ENCODE measurements at places on chromosomes 12 and 14. TPM values are rescaled to one million over a fixed set of nuclear protein-coding genes. Genes with fewer than 3 reads are reported as not detected.

GRCh38 chr12:41277946-41278267 lies 89.8 kb downstream of the PDZRN4 start:
- H3K4me3 ChIP-seq: no peak overlapping the region
- no peaks in the 10 kb centered on the region for H3K27me3 ChIP-seq
- H3K36me3 ChIP-seq: no peaks in the 10 kb centered on the region
- DNase-seq: no peak
- H3K27ac ChIP-seq: no peak overlapping the region

CCDC177 gene
- not detected for total RNA-seq

CREBL2 gene
- 21.4 TPM for total RNA-seq

GRCh38 chr14:23056145-23056955 lies 970 bp downstream of the CDH24 start:
- peak; percentile 73 for DNase-seq
- H3K4me1 ChIP-seq: peaks cover 16% of the 10 kb centered on the region
- peak overlapping the region; percentile 80 for H3K4me3 ChIP-seq
- peak overlapping the region; percentile 35 for H3K27ac ChIP-seq
- H3K36me3 ChIP-seq: peaks cover 3% of the 10 kb centered on the region

- H3K27me3 ChIP-seq: no peaks in the 10 kb centered on the region
- H3K4me3 ChIP-seq: no peak overlapping the region
- no peaks in the 10 kb centered on the region for H3K4me1 ChIP-seq
- H3K27ac ChIP-seq: no peak overlapping the region
- no peaks in the 10 kb centered on the region for H3K36me3 ChIP-seq
These were observed 194.9 kb upstream of the RMST start for GRCh38 chr12:97267594-97268202.

- no peaks in the 10 kb centered on the region for H3K36me3 ChIP-seq
- H3K27ac ChIP-seq: peak overlapping the region; percentile 77
- H3K4me1 ChIP-seq: peaks cover 27% of the 10 kb centered on the region
- peak overlapping the region; percentile 62 for H3K4me3 ChIP-seq
These were observed 11.5 kb upstream of the LGMN start for GRCh38 chr14:92759679-92760523.

CLEC4C gene
- total RNA-seq: not detected

GRCh38 chr12:30145684-30146032 lies 361.9 kb upstream of the TMTC1 start:
- no peaks in the 10 kb centered on the region for H3K36me3 ChIP-seq
- no peak overlapping the region for H3K4me3 ChIP-seq

DNA sequence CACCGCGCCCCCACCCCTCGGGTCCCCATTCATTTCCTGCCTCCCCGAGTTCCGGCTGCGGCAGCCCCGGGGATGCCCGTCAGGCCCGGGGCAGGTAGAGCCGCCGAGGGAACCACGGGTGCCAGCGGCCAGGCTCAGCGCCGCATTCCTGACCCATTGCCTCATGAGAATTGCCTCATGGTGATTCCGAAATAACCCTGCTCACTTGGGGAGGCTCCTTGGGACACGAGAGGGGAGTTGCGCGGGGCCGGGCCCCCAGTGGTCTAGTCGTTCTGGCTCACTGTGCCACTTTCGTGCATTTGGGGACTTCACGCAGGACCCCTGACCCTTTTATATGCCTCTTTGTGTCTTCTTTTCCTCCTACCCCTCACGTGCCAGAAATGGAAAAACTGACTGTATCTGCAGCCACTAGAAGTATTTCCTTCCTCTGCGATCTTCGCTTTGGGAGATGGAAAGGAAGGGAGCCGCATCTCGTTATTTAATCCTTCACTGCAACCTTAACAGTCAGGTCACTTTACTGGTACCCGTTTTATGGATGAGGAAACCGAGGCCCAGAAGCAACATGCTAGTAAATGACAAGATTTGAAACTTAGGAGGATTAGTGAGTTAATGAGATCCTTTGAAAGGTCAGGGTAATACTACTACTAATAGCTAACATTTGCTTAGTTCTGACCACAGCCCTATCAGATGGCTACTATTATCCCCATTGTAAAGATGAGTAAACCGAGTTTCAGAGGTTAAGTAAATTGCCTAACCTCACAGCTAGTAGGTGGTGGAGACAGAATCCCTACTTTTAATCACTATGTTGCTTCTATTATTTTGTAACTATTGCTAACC lies 768 bp downstream of the PTPN11 start:
- H3K4me1 ChIP-seq: peaks cover 31% of the 10 kb centered on the region
- no peaks in the 10 kb centered on the region for H3K36me3 ChIP-seq
- H3K4me3 ChIP-seq: peak overlapping the region; percentile 86

DNA sequence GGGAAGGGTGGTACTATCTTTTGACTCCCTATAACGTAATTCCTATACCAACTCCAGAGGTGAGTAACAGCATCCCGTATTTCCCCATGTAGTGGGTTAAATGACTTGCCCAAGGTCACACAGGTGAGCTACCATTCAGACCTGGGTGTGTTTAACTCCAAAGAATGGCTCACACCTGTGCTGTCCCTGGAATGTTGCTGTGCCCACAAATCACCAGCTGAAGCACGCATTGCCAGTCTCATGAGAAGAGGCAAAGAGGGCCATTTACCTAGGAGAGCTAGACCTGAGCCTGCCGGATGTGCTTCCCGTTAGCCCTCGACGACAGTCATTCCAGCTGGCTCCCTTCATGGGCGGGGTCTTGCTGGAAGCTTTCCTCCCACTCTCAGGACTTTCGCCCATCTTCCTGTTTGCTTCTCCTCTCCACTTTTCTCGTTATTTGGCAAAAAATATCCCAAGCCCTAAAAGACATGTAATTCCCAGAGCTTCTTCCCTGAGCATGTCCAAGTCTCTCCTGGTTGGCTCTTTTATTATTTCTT lies 106.6 kb upstream of the VASH1 start:
- no peak overlapping the region for H3K27ac ChIP-seq
- no peaks in the 10 kb centered on the region for H3K36me3 ChIP-seq
- DNase-seq: no peak
- peaks cover 4% of the 10 kb centered on the region for H3K27me3 ChIP-seq
- no peaks in the 10 kb centered on the region for H3K4me1 ChIP-seq

GRCh38 chr14:36942522-36943245 lies 229.7 kb downstream of the SLC25A21 start:
- H3K4me3 ChIP-seq: no peak overlapping the region
- H3K4me1 ChIP-seq: no peaks in the 10 kb centered on the region
- no peak overlapping the region for H3K27ac ChIP-seq
- no peak for DNase-seq

- no peak for DNase-seq
- H3K36me3 ChIP-seq: no peaks in the 10 kb centered on the region
- no peaks in the 10 kb centered on the region for H3K27me3 ChIP-seq
- H3K4me1 ChIP-seq: no peaks in the 10 kb centered on the region
- no peak overlapping the region for H3K4me3 ChIP-seq
These were observed 12.5 kb downstream of the AMDHD1 start for GRCh38 chr12:95955549-95956159.

ASB8 gene
- total RNA-seq: 53.9 TPM

GPR68 gene
- total RNA-seq: 23.0 TPM

DNA sequence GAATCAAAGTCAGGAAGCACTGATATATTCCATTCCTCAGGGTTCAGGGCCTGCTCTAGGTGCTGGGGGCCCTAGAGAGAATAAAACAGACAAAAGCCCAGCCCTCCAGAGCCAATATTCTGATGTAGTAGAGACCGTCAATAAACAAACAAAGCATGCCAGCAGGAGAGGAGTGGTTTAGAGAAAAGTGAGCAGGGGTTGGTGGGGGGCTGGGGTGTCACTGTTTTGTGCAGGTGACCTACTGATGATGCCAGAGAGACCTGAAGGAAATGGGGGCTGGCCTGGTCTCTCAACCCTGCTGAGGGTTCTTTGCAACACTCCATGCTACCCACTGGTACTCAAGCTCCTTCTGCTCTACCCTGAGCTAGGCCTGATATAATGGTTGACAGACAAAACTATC lies 26.5 kb downstream of the IL26 start:
- H3K27ac ChIP-seq: peak overlapping the region; percentile 65
- H3K4me3 ChIP-seq: no peak overlapping the region
- peaks cover 36% of the 10 kb centered on the region for H3K4me1 ChIP-seq
- H3K27me3 ChIP-seq: peaks cover under 1% of the 10 kb centered on the region
- no peak for DNase-seq

AMN gene
- total RNA-seq: 2.5 TPM

GRCh38 chr12:96719660-96720362 lies 187.2 kb upstream of the NEDD1 start:
- peak overlapping the region; percentile 93 for H3K27ac ChIP-seq
- H3K4me3 ChIP-seq: peak overlapping the region; percentile 90
- H3K4me1 ChIP-seq: peaks cover 2% of the 10 kb centered on the region
- no peaks in the 10 kb centered on the region for H3K36me3 ChIP-seq
- no peaks in the 10 kb centered on the region for H3K27me3 ChIP-seq
- no peak for DNase-seq

DNA sequence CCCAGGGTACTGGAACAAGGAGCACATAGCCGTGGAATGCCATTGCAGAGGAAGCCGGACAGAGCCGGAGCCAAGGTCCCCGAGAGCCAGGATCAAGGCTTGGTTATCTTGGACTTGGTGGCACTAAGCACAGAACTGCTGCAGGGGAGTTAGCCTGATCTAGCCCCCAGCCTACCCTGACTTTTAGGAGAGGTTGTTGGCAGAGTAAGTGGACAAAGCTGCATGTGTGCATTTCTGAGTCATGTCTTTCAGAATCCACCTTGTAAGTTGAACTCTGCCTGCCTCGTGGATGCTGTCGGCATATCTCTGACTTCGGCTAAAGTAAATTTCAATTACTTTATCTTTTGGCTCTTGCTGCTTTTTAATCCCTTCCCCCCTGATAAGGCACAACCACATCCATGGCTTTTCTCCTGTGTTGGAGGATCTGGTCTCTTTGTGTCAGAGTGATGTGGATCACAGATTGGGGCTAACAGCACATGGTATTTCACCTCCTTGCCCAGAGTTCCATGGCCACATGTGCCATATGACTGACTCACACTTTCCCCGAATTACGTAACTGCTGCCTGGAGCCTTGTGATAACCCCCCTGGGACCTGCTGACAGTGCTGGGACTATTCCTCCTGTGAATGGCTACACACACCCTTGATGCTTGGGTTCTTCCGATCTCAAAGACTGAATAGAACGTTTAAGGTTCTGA lies 240.3 kb downstream of the EMP1 start:
- H3K27me3 ChIP-seq: peaks cover 2% of the 10 kb centered on the region
- no peak overlapping the region for H3K27ac ChIP-seq
- no peak overlapping the region for H3K4me3 ChIP-seq
- H3K4me1 ChIP-seq: no peaks in the 10 kb centered on the region
- DNase-seq: no peak

GRCh38 chr14:36771028-36771640 lies 109.5 kb downstream of the PAX9 start:
- no peak overlapping the region for H3K27ac ChIP-seq
- DNase-seq: no peak
- no peak overlapping the region for H3K4me3 ChIP-seq
- H3K4me1 ChIP-seq: no peaks in the 10 kb centered on the region

- H3K36me3 ChIP-seq: no peaks in the 10 kb centered on the region
- H3K4me3 ChIP-seq: no peak overlapping the region
- H3K27me3 ChIP-seq: peaks cover 10% of the 10 kb centered on the region
- no peak for DNase-seq
- H3K27ac ChIP-seq: no peak overlapping the region
These were observed 486.4 kb downstream of the BCL11B start for GRCh38 chr14:98785578-98785977.

PPM1H gene
- 0.06 TPM for total RNA-seq

- no peak overlapping the region for H3K4me3 ChIP-seq
- H3K27me3 ChIP-seq: no peaks in the 10 kb centered on the region
- H3K4me1 ChIP-seq: no peaks in the 10 kb centered on the region
- no peaks in the 10 kb centered on the region for H3K36me3 ChIP-seq
These were observed 118.8 kb downstream of the TPH2 start for GRCh38 chr12:72057330-72057914.

TMEM119 gene
- total RNA-seq: 0.11 TPM

- H3K36me3 ChIP-seq: no peaks in the 10 kb centered on the region
- no peak overlapping the region for H3K4me3 ChIP-seq
- H3K27ac ChIP-seq: no peak overlapping the region
- H3K27me3 ChIP-seq: peaks cover 42% of the 10 kb centered on the region
- peaks cover 28% of the 10 kb centered on the region for H3K4me1 ChIP-seq
These were observed 1093.2 kb downstream of the TMEM121 start for GRCh38 chr14:106619606-106620005.

- DNase-seq: no peak
- H3K27me3 ChIP-seq: no peaks in the 10 kb centered on the region
- H3K27ac ChIP-seq: peak overlapping the region; percentile 82
- H3K36me3 ChIP-seq: peaks cover 66% of the 10 kb centered on the region
- peaks cover 79% of the 10 kb centered on the region for H3K4me1 ChIP-seq
These were observed 17.5 kb downstream of the EVL start for GRCh38 chr14:100082723-100083122.

DNA sequence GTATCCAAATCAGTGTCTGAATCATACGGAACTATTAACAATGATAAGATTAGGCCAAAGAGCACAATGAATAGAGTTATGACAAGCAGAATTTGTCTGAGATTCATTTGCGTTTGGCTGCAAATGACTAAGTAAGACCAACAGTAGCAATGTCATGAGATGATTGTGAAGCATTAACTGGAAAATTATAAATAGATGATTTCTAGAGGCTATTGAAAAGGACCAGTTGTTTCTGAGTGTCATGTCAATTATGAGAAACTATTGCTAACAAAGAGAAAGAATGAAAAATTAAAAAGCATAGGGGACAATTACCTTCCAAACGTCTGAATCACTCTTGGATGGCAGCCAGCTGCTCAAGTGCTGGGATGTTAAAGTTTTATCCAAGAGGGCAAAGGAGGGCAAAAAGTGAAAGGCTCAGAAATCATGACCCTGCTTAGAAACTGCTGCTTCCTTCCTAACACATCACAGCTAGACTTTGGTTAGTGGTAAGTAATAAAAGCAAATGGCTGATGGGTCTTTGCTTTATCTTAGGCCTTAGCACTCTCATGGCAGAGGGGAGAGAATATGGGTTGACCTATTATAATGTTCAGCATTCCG lies 89.0 kb downstream of the AKAP6 start:
- H3K27ac ChIP-seq: no peak overlapping the region
- no peaks in the 10 kb centered on the region for H3K36me3 ChIP-seq
- H3K4me3 ChIP-seq: no peak overlapping the region
- no peaks in the 10 kb centered on the region for H3K4me1 ChIP-seq
- H3K27me3 ChIP-seq: peaks cover 5% of the 10 kb centered on the region
- no peak for DNase-seq

SIX4 gene
- total RNA-seq: not detected

DNA sequence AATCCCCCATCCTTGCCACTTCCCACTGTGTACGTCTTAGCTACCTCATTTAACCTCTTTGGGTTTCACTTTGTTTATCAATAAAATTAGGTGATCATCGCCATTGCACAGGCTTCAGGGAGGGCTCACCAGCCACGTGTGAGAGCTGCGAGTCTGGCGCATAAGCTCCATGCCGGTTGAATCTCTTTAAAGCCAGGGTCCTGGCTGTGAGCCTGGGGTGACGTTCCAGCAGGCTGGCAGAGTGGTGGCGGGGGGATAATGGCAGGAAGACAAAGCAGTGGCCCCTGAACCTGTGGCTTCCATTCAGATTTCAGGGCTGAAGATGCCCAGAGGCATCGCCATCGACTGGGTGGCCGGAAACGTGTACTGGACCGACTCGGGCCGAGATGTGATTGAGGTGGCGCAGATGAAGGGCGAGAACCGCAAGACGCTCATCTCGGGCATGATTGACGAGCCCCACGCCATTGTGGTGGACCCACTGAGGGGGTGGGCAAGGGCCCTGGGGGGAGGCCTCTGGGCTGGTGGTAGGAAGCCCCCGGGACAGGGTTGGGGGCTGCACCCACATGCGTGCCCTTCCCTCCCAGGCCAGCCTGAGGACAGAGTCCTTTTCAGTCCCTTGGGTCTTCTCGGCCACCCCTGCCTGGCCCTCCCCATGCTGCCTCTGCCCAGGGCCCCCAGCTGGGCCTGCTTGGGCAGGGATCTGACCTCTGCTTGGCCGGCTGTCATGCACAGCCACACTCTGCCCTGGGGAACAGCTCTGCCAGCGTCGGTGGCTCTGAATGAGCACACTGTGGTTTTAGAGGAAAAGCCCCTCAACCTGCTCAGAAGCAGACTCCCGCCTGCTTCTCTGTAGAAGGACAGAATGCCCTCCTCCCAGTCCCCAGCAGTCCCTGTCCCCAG lies 8.6 kb upstream of the NXPH4 start:
- H3K36me3 ChIP-seq: no peaks in the 10 kb centered on the region
- H3K4me1 ChIP-seq: peaks cover 2% of the 10 kb centered on the region

Measured in activated naive CD8-positive, alpha-beta T cell treated with anti-CD3 and anti-CD28 coated beads, Interleukin-2, amount 10 ng/mL, durations not matched to agents 7 days and 5 days (primary cell).